ENCODE measurements at places on chromosomes 3 and 15.
A peak's percentile ranks its signal among the peaks of the same experiment; 100 is the strongest.

GRCh38 chr3:152834776-152835600 is at the start of gene P2RY1:
P2RY1 (plus strand) TSS chr3:152835131; CDS start chr3:152835783, 652 bp downstream.
- DNase-seq: peak; percentile 69

DNA sequence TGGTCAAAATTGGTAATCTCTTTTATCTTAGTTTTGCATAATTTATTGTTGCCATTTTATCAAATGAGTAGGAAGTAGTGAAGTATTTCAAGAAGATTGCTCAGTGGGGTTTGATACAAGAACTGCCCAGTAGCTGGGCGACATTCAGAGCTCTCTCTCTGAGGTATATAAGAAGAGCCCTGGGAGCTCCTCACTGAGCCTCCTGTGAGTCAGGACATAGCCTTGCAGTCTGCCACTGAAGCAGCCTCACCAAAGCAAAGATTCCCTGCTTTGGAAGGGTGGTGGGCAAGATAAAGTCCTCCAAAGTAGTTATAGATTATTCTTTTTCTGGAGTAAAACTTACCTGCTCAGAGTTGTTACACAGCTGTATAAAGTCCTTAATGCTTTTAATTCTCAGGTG is 26.1 kb downstream of the SKIL start:
- DNase-seq: no peak

- no peak for DNase-seq
Observed at GRCh38 chr15:47332481-47332880, 384.8 kb upstream of the SEMA6D start.

DNA sequence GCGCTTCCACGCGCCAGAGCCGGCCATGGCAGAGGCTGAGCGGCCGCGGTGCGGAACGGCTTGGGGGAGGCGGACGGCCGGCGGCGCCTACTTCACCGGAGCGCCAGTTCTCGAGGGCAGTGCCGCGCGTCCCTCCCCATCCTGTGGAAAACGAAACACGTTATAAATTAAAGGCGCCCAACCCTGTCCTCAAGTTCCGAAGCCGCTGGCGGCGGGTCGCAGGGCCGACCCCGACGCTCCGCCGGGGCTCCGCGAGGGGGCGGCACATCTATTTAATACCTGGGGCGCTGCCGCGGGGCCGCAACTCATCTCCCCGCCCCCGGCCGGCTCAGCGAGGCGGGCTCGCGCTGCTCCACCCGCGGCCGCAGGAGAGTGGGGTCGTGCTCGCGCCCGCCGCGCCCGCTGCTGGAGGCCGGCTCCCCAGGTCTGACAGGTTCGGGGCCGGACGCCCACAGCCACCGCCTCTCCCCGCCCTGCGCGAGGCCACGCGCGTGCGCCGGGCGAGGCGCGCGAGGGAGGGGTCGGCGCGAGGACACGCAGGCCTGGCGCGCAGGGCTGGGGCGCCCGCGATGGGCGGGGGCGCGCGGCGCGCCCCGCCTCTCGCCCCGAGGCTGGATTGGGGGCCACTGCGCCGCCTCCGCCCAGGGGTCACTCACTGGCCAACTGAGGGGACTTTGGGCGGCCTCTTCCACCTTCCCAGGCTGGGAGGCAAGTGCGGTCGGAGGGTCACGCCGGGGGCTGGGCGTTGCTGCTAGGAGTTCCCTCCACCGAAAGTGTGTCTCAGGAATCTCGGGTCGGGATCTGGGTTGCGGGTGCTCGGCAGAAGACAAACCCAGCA is at the start of gene SLC30A4:
TSS of gene SLC30A4 (minus strand) at position 428 of the 838 bp plus-strand sequence. CDS start at position 27, 401 bp downstream.
- no peak for DNase-seq

- DNase-seq: no peak
Observed at GRCh38 chr3:134312873-134313846, 61.1 kb downstream of the AMOTL2 start.

DNA sequence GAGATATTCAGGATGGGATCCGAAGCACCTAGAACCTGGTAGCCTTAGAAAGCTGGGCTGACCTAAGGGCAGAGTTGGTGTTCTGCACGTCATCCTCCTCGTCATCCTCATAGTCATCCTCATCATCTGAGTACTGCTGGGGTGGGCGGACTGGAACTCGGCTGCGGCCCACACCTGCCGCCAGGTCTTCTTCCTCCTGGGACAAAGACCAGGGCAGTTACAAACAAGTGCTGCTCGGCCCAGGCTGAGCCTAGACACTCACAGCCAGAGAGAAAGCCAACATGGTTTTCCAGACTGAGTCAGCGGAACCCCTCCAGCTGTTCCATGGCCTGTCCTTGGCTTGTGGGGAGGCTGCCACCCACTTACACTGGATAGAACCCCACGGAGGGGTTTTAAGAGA is 40.5 kb downstream of the SEMA3G start:
- no peak for DNase-seq

GRCh38 chr3:33826206-33826605 is 27.8 kb downstream of the PDCD6IP start:
- no peak for DNase-seq

- no peak for DNase-seq
Observed at GRCh38 chr3:16178628-16178988, 4.1 kb downstream of the GALNT15 start.

DNA sequence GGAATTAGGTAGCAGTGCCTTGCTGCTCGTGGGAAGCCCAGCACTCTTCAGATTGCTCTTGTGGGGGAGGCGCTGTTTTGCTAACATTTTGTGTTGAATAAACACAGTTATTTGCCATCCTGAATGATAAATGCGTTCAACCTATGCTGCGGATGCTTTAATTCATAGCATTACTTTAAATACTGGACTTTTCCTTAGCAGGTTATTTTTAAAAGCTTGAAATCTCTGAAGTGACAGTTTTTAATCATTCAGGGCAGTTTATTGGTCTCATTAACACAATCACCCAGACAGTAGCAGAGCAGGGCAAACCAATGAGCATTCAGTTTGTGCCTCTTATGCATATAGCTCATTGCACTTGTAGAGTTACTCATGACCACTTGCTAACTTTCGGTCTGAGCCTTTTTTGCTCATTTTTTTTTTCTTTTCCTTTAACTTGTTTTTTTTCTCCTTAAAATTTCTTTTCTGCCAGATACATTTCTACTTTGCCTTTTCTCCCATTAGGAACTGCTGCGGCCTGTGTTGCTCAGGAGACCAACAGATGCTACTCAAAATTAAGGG is 5.2 kb downstream of the CACNA2D3 start:
- DNase-seq: no peak

GRCh38 chr3:48991851-48992545 is 2.0 kb downstream of the P4HTM start:
- DNase-seq: no peak

DNA sequence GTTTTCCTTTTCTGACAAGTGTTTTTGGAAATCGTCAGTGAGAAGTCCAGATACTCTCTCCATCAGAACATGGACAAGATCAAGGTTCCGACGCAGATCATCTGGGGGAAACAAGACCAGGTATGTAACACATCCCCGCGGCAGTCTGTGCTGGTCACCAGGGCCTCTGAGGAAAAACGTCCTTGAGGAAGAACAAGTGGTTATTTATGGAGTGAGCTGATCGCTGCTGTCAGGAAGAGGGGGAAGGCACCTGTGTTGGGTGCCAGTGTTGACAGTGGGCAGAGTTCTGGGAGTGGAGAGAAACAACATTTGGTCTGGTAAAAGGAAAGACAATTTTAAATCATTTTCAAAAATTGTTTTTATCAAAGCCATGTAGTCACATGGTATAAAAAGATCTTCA is 20.7 kb upstream of the RPP14 start:
- no peak for DNase-seq

DNA sequence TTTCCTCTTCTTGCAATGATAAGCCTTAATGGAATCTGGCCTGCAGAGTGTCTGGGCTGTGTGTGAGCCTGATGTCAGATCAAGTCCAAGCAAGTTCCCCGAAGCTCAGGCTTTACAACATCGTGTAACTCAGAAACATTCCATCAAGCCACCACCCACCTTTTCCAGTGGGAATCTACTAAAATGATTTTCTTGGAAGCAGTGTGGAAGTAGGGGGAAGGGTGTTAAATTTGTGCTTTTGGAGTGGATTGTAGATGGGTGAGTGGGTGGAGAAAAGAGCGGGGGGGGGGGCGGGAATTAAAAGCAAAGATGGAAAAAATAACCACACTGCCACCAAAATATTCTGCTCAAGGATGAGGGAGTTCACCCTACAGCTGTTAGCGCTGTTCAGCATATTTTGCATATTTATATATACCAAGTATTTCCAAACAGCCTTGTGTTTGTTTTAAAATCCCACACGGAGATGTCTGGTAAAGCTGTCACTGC is 53.6 kb downstream of the VGLL3 start:
- DNase-seq: peak; percentile 9

GRCh38 chr15:41773332-41773728 is 954 bp upstream of the MAPKBP1 start:
- no peak for DNase-seq

DNA sequence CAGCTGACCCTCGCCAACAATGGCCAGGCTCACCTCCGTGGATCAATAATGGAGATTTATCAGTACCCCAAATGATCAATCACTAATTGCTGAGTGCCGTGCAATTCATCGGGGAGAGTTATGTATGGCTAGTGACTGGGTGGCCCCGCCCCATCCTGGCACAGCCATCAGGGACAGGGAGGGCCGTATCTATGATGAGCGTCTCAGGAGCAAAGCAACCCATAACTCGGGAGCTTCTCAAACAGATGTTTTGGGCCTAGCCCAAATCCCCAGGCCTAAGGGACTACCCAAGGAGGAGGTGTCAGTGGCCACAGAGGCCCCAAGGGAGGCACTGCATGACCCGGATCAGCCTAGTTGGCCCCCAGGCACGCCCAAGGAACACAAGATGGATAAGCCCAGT is 180.0 kb upstream of the LINGO1 start:
- DNase-seq: no peak

- no peak for DNase-seq
Observed at GRCh38 chr3:62211675-62212429, 161.5 kb downstream of the FEZF2 start.

DNA sequence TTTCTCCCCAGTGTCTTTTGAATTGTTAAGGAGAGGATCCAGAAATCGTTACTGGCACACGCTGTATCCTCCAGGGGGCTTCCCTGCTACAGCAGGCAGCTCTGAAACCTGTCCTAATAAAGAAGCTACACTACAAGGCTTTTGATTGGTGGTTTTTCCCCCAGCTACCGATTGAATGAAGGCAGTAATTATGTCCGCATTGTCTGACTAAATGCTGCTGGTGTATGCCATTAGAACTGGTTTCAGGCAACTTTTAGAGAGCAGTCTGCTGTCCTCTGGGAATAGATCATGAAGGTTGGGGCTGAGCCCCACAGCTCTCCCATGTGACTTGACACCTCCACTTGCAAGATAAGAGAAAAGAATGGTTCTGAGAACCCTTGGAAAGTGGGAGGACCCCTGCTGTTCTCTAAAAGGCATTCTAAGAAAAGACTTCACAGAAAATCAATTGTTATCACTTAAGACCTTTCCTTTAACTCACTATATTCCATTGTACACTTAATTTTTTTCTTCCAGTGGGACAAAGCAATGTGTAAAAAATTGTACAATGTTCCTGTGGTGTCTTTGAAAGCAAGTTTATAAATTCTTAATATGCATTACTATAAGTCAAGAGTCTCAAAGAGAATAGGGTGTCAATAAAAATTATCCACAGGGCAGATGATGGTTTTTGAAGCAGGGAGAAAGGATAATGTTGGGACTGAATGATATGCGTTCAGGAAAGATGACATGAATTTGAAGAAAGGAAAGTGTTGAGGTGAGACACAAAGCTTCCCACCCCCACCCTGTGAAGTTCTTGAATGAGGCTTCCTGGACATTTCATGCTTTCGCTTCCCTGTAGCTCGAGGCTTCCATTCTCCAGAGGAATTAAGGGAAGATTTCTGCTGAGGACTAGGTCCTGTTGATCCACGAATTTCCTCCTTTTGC is 53.0 kb upstream of the DAZL start:
- DNase-seq: peak; percentile 69

Data from iPS DF 19.7 (cell line).